Skeletal muscle cell (primary cell): ENCODE measurements at places on chromosomes 13 and 19.

DNA sequence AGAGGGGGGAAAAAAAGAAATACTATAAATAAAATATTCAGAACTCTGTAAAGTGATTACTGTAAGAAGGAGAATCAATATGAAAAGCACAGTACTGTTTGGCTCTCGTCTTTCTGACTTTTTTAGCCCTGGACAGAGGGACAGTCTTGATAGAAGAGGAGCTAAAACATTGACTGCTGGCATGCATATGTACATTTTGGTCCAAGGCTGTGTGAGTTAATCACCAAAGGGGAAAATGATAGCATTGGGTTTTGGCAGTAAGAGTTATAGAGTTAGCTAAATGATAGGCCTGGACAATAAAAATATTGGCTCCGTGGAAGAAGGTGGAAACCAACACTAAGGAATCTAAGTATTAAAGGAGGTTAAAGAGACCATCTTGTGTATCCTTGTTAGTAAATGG lies 50.3 kb downstream of the RAP2A start:
- DNase-seq: no peak

- DNase-seq: no peak
Measured at GRCh38 chr13:110455444-110455843, 106.1 kb downstream of the RAB20 start.

DNA sequence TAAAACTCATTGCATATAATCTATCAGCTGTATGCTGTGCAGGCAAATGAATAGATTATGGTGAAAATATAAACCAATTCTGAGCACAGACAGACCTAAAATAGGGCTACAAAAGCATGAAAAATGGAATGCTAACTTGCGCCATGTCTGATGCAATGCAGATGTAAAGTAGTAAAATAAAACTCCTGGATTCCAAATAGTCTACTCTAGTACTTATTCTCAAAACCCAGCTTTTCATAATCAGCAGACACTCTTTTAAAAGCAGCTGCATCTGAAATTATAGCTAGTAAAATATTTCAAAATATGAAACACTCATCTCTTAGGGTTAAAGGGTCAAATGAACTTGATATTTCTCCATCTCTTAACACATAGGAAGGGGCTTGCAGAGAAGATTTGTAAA lies 4.7 kb upstream of the POMP start:
- DNase-seq: no peak

DNA sequence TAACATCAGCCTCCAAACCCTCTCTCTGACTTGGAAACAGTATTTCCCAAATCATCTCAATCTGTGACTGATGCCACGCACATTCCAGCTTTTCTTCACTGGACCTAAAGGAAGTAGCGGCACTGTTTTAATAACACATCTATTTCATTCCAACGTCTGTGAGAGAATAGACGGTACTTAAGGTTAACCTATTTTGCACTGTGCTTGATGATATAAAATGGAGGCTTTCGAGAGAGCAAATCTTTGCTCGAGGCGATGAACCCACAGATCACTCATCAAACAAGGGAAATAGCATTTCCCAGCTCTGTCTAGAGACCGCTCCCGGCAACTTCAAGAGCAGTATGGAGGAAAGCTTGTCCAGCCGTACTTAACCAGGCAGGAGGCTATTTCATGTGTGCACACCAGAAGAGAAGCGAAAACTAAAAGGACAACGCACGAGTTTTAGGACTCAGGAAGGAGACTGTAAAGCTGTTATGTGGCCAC lies 2.9 kb downstream of the UBL3 start:
- DNase-seq: no peak

- no peak for DNase-seq
Measured at GRCh38 chr13:71871176-71871754, 4.3 kb upstream of the DACH1 start.

DNA sequence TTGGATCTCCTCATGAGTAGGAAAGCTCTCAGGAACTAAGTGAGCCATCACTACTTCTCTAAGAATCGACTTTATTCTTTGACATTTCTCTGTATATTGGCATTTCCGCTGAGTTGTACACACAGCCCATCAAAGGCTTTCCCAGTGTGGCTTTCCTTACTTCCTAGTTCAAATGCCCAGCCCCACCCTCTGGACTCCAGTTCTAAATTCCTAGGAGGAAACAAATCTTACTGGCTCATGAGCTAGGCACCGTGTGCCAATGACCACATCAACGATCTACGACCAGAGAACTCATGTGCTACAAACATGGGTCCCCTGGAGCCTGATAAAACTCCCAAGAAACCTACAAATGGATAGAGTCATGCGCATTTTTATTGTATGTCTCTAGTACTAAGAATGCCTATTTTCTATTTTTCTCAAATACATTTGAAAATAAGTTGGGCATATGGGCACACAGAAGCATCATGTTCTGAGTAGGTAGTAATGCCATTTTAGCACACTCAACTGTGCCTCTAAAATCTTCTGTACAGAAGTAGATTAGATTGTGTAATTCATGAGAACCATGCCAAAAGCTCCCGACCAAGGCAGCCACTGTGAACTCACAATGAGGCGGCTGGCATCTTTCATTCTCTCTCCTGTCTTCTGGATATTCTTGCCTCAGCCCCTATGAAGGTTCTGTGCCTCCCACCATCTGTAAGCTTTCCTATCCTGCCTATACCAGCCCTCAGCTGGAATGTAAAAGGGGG lies 10.5 kb upstream of the RAP2A start:
- DNase-seq: no peak

- no peak for DNase-seq
Measured at GRCh38 chr13:107480130-107480529, 735.2 kb downstream of the LIG4 start.

GRCh38 chr13:111597191-111597611 lies 276.8 kb downstream of the TEX29 start:
- DNase-seq: no peak

DNA sequence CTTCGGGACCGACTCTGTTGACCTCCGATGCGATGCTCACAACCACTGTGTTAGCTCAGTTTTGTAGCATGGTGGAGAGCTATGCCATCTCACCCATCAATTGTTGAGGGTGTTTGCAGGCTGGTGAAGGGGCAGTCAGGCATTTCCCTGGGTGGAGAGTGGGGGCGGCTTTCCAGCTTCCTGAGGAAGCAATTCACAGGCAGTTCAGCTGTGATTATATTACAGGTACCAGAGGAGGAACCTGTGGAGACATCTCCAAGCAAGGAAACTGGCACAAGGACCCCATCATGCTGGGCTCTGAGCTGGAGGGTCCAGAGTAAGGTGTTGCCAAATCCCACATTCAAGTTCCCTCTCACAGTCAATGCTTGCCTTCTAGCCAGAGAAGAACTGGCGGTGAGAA lies 166.0 kb upstream of the ZNF536 start:
- no peak for DNase-seq
